ENCODE measurements at places on chromosomes 13 and 19.

DNA sequence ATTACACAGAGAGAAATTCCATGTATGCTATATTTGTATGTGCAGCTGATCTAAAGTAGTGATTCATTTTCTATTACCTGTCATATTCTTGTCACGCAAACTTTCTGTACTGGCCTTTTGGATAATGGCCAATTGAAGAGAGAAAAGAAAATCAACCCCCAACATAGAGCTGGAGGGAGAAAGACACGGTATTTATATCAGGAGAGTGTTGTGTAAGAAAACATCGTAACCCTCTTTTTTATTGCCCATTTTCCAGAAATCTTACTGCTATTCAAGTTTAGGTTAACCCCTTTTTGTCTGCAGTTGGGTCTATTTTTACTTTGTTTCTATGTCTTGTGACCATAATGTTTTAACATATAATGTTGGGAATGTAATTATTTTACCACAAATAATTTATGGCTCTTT lies 27.9 kb downstream of the DGKH start:
- no peak for DNase-seq

DNA sequence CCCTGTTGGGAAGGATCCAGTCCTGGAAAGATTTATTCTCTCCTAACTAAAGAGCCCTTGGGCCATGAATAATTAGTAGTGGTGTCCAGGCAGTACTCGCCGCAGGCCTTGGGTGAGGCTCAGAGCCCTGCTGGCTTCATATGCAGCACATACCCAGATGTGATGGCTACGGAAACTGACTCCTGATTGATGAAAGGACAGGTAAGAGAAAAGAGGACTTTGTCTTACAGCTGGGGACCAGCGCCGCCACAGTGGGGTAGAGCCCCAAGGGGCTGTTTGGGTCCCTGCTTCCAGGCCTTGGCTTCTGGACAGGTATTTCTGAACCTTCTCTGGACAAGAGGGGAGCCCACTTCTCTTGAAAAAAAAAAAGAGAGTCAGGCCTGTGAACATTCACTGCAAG lies 1680.8 kb downstream of the EFNB2 start:
- no peak for DNase-seq

GRCh38 chr19:5667751-5668271 lies 12.5 kb downstream of the MICOS13 start:
- DNase-seq: no peak

DNA sequence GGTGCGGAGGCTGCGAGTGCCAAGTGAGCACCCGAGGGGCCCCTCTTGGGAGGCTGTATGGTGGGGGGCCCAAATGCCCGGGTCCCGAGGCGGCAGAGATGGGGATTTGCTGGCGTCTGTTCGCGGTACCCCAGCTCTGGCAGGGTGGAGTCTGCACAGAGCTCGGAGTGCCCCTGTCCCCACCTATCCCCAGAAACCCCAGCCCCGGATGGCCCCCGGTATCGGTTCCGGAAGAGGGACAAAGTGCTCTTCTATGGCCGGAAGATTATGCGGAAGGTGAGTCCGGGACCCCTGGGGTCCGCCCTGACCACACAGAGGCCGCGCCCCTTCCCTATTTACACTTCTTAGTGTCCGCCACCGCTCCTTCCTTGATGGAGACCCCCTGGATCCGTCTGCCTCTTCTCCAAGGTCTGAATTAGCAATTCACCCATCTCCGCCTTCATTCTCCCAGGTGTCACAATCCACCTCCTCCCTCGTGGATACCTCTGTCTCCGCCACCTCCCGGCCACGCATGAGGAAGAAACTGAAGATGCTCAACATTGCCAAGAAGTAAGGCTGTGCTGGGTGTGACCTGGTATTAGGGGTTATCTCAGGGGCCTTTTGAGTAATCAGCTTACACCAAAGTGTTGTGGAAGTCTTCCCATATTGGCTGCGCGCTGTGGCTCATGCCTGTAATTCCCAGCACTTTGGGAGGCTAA lies 630 bp downstream of the PNPLA6 start:
- no peak for DNase-seq

DNA sequence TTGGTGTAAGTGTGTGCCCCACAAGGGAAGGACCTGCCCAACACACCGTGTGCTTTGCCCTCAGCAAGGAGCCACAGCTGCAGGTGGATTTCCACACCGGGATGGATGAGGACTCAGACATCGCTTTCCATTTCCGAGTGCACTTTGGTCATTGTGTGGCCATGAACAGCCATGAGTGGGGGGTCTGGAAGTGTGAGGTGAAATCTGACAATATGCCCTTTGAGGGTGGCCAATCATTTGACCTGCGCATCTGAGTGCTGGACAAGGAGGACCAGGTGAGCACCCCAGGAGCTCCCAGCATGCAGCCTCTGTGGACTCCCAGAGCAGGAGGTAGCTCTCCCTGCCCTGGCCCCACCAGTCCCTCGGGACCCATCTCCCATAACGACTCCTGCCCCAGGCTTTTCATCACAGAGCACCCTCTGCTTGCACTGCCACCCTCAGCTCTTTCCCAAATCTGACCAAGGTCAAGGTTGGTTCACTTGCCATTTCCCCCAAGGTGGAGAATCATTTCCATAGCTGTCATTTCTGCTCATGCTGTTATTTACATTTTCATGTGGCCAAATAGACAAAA lies 13.2 kb upstream of the EID2 start:
- DNase-seq: no peak

- DNase-seq: no peak
Observed at GRCh38 chr19:45816236-45817009, 1.3 kb upstream of the RSPH6A start.

DNA sequence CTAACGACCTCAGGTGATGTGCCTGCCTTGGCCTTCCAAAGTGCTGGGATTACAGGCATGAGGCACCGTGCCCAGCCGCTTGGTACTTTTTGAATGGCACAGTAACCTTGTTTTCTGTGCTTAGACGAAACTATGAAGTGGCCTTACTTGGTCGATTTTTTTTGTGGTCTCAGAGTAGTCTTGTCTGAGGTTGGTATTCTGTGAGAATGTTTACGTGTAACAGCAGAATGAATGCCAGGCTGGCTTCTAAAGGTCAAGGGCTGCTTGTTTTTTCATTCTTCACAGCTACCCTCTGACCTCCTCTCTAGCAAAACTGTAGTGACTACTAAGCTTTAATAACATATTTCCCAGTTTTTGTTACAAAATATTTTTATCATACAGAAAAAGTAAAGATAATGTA lies 313.3 kb downstream of the GPC6 start:
- no peak for DNase-seq

DNA sequence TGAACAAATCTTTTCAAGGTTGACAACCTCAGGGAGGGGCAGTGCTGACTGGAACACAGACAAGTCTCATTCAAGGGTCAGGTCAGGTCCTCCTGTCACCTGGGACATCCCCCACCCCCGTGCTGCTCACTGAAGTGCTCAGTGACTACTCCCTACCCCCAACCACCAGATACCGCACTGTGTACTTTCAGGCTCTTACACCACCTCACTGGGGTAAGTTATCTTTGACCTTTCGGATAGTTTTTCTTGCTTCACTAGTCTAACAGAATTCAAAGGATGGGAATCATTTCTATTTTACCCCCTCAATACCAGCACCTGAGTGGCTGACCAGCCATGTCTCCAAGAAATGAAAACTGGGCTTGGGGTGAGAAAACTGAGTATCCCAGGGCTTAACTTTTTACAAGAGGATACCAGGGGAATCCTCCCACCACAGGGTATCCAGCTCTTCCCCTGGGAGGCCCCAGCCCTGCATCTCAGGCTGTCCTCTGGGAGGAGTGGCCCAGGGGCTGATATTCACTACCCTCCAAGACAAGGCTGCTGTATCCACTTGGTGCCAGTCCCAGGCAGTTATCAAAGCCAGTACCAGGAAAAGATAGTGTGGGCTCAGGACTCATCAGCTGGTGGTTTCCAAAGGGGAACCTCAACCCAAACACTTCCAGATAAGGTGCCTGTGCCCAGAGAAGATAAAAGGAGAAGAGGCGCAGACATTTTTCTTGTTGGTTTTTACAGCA lies 2.1 kb downstream of the ZNF563 start:
- no peak for DNase-seq

GRCh38 chr13:28607187-28607955 lies 51.6 kb upstream of the POMP start:
- DNase-seq: no peak

DNA sequence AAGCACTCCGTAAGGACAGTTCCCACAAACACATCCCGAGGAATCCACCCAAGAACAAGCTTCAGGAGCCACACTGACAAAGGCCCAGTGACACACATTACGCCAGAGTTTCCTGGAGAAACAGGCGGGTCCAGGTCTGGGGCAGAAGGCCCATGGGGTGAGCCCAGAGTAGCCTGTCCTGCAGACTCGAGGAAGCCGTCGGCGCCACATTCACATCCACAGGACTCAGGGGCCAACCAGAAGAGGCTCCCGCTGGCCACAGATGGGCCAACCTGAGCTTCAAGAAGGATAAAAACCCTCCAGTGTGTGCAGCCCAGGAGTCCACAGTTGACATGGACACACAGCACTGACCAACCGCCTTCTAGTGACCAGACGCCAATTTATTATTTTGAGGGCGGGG lies 31.3 kb downstream of the GRTP1 start:
- DNase-seq: no peak

- DNase-seq: no peak
Observed at GRCh38 chr13:110555601-110556223, 5.8 kb downstream of the RAB20 start.

DNA sequence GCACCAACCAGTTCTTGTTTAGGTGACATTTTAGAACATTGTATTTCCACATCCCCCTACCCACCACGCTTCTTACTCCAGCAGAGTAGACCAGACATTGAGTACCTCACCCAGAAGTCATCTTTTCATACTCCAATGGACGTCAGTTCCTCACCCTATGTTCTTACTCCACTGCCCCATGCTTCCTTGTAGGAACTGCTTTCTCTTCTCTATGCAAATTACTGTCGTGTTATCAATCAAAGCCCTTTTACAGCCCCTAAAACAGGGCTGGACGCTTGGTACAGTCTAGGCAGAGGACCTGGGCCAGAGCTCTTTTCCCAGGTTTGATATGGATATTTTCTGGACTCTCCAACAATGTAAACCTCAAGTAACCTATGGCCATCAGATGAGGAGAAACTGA lies 58.2 kb downstream of the USP12 start:
- no peak for DNase-seq

GRCh38 chr13:42821437-42821836 lies 40.1 kb downstream of the FAM216B start:
- DNase-seq: no peak

DNA sequence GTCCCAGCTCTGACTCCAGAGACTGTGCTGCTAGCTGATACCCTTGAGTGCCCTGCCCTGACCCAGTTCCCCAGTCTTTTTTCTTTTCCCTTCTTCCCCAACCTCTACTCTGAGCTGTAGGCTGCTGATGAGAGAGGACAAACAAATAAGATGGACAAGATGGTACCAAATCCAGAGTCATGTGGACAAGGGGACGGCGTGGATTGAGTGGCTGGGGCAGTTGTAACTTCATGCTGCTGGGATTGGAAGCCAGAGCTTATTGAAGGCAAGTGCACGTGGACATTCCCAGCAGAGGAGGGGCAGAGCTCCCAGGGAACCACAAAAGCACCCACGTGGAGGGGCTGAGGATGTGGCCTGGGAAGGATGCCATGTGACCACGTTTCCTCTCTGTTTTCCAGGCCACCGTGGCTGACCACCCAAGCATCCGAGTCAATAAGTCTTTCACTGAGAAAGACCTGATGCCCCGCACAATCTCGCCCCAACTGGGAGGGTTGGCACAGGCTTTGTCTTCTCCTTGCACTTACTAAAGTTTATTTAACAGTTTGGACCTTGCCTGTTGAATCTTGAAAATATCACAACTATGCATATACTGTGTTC lies 323.3 kb upstream of the ZNF507 start:
- DNase-seq: no peak

GRCh38 chr13:45527699-45528462 lies 63.1 kb downstream of the COG3 start:
- DNase-seq: no peak

DNA sequence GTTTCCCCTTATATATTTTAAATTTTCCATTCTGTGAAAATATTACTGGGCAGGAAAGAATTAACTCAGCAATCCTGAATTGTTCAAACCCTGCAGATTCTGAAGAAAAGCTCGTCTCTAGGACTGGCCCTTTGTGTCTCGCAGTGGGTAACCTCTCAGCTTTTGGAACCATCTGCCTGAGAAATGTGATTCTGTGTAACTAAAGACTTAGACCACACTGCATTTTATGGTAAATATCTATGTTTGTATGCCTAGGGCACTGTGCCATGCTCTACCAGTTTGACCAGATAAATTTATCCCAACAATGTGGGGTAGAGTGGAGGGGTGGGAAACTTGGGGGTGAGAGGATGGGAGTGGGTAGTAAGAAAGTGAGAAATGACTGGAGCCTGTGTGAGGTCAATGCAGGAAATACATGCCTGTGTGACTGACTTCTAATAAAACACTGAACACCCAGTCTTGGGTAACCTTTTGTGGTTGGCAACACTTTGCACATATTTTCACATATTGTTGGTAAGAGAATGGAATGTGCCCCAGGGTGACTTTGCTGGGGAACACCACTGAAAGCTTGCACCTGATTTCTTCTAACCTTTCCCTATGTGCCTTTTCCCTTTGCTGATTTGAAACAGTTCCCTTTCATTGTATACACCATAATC lies 1181.9 kb downstream of the OLFM4 start:
- no peak for DNase-seq

GRCh38 chr13:53191091-53191490 lies 162.5 kb downstream of the OLFM4 start:
- DNase-seq: no peak

DNA sequence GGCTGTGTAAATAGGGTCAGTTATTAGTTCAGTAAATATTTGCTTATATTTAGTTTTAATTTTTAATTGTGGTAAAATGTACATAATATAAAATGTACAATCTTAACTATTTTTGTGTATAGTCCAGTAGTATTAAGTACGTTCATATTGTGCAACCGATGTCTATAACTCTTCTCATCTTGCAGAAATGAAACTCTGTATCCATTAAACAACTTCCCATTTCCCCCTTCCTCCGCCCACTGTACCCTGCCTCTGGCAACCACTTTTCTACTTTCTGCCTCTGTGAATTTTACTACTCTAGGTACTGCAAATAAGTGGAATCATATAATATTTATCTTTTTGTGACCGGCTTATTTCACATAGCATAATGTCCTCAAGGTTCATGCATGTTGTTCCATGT lies 24.4 kb downstream of the UBAC2 start:
- DNase-seq: no peak

- DNase-seq: no peak
Observed at GRCh38 chr13:47277774-47278173, 380.9 kb upstream of the HTR2A start.

DNA sequence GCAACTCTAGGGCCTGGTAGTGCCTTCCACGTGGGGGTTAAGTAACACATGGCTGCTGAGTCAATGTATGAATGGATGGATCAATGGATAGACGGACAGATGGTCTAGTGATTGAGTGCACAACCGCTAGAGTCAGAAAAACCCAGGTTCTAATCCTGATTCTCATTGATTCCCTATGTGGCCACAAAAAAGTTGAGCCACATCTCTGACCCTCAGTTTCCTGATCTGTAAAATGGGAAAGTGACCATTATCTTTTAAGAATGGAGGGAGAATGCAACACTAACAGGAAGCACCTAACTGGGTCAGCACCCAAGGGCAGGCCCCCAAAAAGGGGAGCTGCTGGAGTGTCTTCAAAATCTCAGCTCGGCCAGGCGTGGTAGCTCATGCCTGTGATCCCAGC lies 2.6 kb downstream of the SMIM7 start:
- no peak for DNase-seq

Measured in esophagus squamous epithelium (tissue), 5 donors.